Renal cortex interstitium (tissue), 15 donors: ENCODE measurements at places on chromosomes 7 and 10. TPM values are rescaled to one million over a fixed set of nuclear protein-coding genes. Genes with fewer than 3 reads are reported as not detected.

Gene SH2D4B
- polyA plus RNA-seq = 0.26 TPM

Gene HOGA1
- 50.6 TPM for polyA plus RNA-seq

Gene ATOH7
- 1.2 TPM for polyA plus RNA-seq

DNA sequence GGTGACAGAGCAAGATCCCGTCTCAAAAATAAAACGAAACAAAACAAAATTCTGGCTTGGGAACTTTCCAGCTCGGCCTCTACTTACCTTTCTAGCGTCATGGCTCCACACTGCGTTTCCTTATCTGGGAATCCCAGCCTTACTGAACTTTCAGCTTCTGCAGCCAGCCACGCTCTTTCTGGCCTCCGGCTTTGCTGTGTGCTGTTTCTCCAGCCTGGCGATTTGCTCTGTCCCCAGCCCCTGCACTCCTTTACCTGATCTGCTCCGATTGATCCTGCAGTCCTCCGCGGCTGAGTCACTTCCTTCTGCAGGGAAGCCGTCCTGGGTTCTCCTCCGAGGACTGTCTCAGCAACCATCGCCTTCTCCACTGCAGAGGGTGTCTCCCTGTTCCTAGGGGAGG is 71.0 kb upstream of the FAM171A1 start:
- DNase-seq = no peak

- no peak for DNase-seq
These were observed 102.7 kb downstream of the MACC1 start for GRCh38 chr7:20114468-20114867.

DNA sequence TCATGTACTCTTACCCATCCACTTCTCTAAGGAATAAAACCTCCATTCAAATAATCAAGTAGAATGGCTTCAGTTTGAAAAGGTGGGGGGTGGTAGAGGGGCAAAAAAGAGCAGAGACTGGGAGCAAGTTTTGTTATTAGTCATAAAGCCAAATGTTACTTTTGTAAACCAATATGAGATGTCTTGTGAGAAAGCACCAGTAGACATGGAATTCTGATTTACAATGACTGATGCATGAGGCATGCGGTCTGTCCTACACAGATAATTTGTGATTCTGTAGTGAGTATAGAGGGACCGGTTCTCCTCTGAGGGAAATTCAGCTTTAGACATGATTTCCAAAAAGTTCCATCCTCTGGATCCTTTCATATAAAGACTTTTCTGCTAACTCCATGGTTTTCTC is 12.9 kb upstream of the ABCA13 start:
- no peak for DNase-seq

Gene TMEM184A
- polyA plus RNA-seq = 6.0 TPM

Gene EIF4EBP2
- 97.4 TPM for polyA plus RNA-seq

DNA sequence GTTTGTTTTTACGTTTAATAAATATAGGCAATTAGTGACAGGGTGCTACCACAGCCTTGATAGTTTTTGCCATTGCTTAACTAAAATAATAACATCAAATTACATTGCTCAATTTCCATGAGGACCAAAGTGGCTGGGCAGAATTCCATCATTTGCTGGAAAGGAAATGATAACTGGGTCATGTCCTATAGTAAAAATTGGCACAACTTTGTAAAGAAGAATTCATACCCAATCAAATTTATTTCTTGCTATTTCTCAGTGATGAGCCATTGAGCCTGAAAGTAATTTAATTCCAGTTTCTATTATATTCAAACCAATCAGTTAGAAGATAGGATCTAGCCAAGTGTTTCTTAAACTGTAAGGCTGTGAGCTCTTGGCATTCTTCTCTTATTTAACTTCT is 102.2 kb upstream of the CTTNBP2 start:
- no peak for DNase-seq

DNA sequence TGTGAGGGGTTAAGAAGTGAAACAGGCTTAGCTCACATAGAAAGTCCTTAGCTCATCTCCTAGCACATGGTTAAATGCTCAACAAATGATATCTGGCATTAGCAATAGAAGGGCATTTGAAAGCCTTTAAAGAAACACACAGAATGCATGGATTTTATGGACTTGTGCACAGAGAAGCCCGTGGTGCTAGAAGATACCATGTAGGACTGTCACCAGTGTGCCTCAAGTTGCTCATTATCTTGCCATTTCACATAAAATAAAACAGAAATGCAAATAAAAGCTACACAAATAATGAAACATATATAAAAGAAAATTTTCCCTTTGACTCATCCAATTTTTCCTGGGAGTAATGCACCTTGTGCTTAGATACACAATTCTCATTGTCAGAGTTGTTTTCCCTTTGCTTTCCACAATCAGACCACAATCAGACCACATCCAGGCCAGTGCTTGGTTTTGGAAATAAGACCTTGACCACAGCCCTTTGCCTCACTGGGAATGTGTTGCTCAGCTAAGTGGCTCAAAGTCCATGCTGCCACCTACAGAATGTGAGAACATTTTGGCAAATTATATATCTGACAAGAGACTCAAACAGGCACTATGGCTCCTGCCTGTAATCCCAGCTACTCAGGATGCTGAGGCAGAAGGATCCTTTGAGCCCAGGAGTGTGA is 9.5 kb upstream of the WDR11 start:
- no peak for DNase-seq

DNA sequence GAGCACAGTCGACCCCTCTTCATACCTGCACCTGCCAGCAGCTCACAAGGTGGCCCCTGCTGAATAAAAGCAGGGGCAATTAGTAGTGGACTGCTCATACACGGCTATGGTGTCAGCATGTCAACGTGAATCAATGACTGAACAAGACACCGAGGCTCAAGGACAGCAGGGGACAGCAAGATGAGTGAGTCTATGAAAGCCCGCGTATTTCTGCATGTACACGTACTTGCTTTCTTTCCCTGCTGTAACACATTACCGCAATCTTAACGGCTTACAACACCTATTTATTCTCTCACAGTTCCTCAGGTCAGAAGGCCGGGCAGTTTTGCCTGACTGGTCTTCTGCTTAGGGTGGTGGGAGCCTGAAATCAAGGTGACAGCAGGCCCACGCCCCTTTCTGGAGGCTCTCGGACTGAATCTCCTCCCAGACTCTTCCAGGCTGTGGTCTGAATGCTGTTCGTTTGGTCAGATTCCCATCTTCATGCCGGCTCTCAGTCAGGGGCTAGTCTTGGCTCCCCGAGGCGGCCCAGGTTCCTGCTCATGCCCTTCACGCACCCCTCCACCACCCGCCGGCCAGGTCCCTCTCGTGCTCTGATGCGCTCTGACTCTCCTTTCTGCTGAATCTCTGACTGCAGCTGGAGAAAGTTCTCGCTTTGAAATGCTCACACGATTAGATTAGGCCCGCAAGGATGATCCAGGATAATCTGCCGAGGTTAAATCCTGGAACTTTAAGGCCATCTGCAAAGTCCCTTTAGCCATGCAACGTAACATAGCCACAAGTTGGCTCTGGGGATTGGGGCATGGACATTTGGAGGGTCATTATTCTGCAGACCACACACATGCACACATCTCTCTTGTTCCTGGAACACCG is 7.8 kb upstream of the PPP2R2D start:
- no peak for DNase-seq

Gene LOXL4
- polyA plus RNA-seq = 4.0 TPM

GRCh38 chr10:34049887-34050286 is 715.4 kb upstream of the NRP1 start:
- no peak for DNase-seq
